Activated CD8-positive, alpha-beta T cell treated with anti-CD3 and anti-CD28 coated beads for 36 hours (primary cell): ENCODE measurements at places on chromosomes 5 and 9. TPM values are rescaled to one million over a fixed set of nuclear protein-coding genes. Genes with fewer than 3 reads are reported as not detected.

Gene ARHGEF37
- 1.1 TPM for total RNA-seq

Gene RC3H2
- total RNA-seq, result 22.8 TPM

Gene FAM120AOS
- total RNA-seq, result 32.8 TPM

Gene CCL27
- 0.43 TPM for total RNA-seq

Gene PFN3
- total RNA-seq, result not detected

Gene ZNF169
- 5.5 TPM for total RNA-seq

Gene LYRM7
- 24.0 TPM for total RNA-seq

Gene GOLGA2
- total RNA-seq, result 34.6 TPM
